ENCODE measurements at places on chromosomes 12 and 14.

DNA sequence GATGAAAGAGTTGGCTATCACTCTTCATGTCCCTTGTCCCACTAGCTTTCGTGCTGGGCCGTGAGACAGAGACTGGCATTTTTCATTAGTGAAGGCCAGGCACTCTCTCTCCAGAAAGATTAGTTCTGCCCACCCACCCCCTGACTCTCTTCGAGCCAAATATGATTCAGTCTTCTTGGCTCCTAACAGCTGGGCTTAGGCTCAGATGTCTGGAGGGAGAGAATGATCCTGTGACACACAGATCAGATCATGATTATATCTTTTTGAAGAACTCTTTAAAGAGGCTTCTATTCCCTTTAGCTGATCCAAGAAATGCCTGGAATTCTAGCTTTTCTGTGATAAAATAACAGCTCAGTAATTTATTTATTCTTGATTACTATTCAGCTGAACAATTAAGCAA, 5.2 kb upstream of the GNG2 start:
- DNase-seq, result peak; percentile 49

- DNase-seq, result no peak
Measured at GRCh38 chr14:90905531-90905930, 89.3 kb upstream of the TTC7B start.

DNA sequence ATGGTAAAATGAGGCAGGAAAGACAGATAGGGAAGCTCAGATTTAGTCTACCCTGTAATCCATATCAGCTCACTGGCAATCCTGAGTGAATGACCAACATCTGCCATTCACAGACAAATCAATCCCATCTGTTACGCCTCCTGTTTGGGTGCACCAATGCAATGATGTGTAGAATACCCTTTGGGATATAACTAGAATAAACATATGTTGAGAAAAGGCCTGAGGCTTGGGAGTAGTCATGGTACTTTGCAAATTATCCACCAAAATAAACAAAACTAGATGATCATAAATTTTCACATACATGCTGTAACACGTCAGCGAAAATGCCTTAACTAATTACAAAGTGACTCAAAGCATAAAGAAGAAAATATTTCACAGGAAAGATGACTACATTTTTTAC, 78.8 kb downstream of the KCNC2 start:
- DNase-seq, result peak; percentile 95

GRCh38 chr12:47610686-47611252, 95.1 kb downstream of the RPAP3 start:
- no peak for DNase-seq

- peak; percentile 69 for DNase-seq
Measured at GRCh38 chr12:102956738-102957327, 641 bp upstream of the ASCL1 start.

GRCh38 chr12:14071833-14072232, 90.4 kb upstream of the GRIN2B start:
- DNase-seq, result no peak

GRCh38 chr12:117190210-117190781, at the start of gene FBXO21:
FBXO21 (minus strand) TSS chr12:117190470; CDS start chr12:117190456, 14 bp downstream.
- DNase-seq, result peak; percentile 97

DNA sequence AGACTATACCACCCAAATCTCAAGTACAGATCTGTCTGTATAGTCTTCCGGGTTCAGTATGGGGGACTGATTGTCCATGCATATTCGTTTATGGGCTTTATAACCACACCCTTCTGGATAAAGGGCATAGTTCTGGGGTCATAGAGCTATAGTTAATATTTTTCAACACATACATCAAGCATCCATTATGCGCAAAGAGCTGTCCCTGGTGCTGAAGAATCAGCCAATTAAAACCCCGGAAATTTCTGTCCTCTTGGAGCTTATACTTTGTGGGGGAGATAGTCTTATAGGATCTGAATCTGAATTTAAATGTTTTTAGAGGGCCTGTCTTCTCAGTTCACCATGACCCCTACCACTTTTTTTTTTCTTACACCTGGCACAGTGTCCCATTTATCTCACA, 256.7 kb downstream of the SUDS3 start:
- DNase-seq, result no peak

DNA sequence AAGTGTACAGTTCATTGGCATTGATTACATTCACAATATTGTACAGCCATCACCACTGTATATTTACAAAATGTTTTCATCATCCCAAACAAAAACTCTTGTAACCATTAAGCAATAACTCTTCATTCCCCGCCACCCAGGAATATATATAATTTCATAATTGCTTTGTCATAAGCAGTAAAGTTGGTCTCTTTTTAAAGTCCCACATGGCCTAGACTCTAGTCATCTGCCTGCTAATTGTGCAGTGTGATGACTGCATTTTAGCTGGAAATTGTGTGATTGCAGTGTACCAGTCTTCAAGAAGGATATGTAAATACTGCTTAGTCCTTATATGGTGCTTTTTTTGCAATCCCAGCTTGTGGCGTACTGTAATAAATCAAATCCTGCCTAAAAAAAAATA, 75.1 kb upstream of the ATP2A2 start:
- no peak for DNase-seq

DNA sequence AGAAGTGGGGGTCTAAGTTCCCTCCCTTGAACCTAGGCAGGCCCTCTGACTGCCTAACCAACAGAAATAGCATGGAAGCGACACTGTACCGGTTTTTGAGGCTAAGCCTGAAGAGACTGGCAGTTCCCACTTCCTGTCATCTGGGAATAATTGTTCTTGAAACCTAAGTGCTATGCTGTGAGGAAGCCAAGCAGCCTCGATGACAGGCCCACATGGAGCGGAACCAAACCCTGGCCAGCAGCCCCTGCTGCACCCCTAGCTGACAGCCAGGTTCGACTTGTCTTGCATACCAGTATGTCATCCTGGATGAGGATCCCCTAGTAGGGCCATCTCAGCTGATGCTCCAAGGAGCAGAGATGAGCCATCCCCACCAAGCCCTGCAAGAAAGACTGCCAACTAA, 6.4 kb upstream of the GPR68 start:
- DNase-seq, result peak; percentile 62

DNA sequence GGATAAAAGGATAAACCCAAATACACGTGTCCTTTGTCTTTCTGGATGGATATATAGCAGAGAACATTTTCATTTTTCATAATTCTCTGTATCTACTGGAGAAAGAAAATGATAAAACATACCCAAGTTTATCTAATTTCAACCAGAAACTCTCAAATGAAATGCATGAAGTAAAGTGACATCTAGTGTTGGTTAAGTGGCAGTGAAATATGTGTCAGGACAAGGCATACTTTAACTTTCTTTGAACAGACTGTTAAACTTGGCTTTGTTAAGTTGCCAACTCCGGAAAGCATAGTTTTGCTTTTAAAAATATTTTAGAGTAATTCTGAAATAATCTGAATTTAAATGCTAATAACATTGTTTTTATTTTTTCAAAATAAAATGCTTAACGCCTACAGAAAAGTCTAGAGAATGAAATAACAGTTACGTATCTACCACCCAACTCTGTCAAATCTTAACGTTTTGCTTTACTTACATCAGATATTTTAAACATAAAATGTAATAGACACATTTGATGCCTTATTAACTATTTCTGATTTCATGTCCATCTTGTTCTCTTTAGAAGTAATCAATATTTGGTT, 25.2 kb upstream of the NTN4 start:
- peak; percentile 50 for DNase-seq

DNA sequence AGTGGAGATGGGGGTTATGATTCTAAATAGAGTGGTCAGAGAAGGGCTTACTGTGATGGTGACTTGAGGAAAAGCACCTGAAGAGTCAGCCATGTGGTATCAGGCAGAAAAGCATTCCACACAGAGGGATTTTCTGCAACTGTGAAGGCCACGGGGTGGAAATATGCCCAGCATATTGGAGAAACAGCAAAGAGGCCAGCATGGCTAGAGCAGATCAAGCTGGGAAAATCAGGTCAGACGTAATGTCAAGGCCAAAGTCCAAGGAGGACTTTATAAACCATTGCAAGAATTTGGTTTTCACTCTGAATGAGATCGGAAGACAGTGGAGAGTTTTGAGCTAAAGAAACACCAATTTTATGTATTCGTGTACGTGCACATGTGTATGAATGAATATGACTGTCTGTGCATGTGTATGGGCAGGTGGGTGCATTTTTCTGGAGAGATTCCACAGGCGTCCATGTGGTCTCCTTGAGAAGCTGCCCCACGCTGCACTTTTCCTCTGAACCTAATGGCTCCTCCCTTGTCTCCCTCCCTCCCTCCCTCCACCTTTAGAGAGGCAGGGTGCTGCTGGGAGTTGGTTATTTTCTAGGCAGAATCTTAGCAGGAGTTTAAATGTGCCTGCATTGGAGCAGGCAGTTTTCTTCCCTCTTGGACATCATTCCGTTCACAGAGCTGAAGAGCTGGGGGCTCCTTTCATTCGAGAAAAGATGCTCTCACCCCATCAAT, 97.4 kb upstream of the PPP4R3A start:
- no peak for DNase-seq

DNA sequence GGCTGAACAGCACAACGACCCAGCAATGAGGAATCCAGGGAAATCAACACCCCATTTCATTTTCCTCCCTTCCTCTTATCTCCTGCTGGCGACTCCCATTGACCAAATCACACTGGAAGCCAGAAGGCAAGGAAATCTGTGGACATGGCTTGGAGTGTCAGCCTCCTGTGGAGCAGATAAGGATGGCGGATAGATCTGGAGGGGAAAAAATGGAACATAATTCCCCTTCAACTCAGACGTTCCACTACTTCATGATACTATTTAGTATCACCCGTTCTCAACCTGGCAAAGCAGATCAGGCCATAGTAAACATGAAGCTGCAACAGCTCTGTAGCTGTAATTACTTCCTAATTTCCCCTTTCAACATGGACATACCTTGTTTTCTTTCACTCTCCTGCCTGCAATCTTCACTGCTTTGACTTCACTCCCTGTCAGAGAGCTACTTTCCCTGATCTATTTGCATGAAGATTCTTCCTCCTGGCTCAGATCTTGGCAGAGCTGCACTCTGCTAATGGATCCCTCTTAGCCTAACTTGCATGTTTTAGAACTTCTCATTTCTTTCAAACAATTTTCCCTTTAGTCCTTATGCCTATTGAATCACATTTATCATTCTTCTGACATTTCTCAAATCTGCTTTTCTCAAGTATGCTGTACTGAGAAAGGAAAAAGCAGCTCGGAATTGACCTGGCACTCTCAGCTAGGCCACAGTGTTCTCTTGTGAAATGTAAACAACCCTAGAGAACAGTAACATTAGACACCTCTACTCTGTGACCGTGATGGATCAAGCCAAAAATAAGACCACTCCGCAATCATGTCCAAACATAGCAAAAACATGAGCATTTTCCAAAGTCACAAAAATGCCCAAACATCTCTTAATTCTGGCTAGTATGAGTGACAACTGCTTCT, 135.1 kb downstream of the ETNK1 start:
- DNase-seq, result no peak

DNA sequence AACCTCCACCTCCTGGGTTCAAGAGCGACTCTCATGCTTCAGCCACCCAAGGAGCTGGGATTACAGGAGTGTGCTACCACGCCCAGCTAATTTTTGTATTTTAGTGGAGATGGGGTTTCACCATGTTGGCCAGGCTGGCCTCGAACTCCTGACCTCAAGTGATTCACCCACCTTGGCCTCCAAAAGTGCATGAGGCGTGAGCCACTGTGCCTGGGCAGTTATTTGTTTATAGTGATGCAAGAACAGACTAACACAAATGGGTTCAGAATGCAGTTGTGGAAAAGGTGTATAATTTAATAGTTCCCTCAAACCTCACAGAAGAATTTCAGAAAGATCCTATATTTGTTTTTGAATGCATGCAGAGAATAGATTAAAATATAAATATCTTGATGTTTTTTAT, 447.1 kb downstream of the ZFP36L1 start:
- no peak for DNase-seq

DNA sequence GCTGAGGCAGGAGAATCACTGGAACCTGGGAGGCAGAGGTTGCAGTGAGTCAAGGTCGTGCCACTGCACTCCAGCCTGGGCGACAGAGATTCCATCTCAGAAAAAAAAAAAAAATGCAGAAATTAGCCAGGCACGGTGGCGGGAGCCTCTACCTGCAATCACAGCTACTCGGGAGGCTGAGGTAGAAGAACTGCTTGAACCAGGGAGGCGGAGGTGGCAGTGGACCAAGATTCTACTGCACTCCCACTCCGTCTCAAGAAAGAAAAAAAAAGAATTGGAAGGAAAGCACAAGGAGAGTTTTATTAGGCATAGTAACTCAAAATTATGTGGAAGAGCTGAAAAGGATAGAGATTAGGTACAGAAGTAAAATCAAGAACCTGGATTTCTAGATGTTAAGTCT, 20.8 kb upstream of the AMHR2 start:
- no peak for DNase-seq

- DNase-seq, result peak; percentile 18
Measured at GRCh38 chr12:12442548-12443071, 85.7 kb downstream of the BORCS5 start.

- DNase-seq, result no peak
Measured at GRCh38 chr12:12774791-12775190, 10.7 kb upstream of the APOLD1 start.

DNA sequence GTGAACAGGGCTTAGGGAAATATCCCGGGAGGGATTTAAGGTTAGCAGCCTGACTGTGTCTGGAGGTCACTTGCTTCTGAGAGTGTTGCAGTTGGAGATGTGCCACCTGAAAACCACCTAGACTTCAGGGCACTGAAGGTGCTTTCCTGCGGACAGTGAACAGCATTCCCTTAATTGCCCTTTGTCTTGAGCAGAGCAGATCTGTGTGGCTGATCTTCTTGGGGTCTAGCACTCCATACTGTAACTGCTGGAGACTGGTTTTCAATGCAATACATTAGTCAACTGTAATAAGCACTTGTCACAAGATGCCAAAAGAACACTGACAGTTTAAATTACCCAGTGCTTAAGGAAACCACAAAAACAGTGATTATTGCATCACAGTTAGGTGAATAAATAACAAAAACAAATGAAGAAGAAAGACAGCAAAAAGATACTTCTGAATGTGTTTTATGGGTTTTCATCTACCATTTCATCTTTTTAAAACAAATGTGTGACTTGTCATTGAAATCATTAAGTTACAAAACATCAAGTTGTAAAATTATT, 111.8 kb downstream of the PRIMA1 start:
- DNase-seq, result peak; percentile 88

Measured in NCI-H69 (cell line).